ENCODE measurements at places on chromosomes 7 and 10.

GRCh38 chr10:84342584-84342983 lies 14.2 kb downstream of the CCSER2 start:
- no peak for DNase-seq

- DNase-seq = no peak
These were observed 36.5 kb downstream of the SKIDA1 start for GRCh38 chr10:21488957-21489446.

- no peak for DNase-seq
These were observed 339.4 kb upstream of the SHH start for GRCh38 chr7:156151658-156152057.

- no peak for DNase-seq
These were observed 102.1 kb upstream of the MAGI2 start for GRCh38 chr7:79555571-79555970.

GRCh38 chr10:126240483-126240882 lies 147.8 kb downstream of the ADAM12 start:
- no peak for DNase-seq

DNA sequence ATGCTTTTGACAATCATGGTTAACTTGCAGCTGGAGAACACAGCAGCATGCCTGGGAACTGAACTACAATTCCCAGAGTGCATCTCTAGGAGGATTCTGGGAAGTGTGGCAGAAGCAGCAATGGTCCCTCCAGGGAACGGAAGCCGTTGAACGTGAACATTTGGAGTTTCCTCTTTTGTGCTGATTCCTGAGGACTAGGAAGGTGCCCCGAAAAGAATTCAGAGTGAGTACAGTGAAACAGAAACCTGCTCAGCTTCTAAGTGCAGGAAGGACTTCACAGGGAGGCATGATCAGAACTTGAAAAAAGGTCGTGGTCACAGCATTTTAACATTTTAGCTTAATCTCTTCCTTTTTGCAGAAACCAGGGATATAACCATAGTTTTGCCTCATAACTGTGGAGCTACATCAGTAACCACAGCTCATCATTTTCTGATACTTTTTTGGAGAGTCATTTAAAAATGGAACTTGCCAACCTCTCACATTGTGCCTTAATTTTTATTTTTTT lies at the start of gene NUDT13:
NUDT13 (plus strand) TSS at position 111 of the 505 bp plus-strand sequence. CDS start 3,911 bp downstream, outside the sequence.
- DNase-seq = no peak

DNA sequence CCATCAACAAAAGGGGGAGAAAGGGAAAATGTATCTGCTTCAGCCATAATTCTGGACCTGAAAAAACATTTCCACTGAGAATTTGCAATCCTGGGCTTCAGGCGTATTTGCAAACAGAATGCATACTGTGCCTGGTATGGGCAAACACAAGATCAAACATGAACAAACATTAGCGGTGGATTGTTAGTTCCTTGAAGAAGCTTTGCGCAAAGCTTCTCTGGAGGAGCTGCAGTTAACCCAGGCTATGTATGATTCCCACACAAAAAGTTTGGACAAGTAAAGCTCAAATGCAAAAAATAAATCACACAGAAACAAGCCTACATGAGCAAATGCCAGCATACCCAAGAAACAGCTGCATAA lies 20.4 kb upstream of the HILPDA start:
- DNase-seq = no peak
